ENCODE measurements at places on chromosomes 4 and X. TPM values are rescaled to one million over a fixed set of nuclear protein-coding genes. Genes with fewer than 3 reads are reported as not detected.

Gene TMEM47
- total RNA-seq: 7.5 TPM

Gene CACNA1F
- 0.47 TPM for total RNA-seq

Gene PRR32
- not detected for total RNA-seq

Gene TACR3
- total RNA-seq: 0.46 TPM

Gene TEX11
- 0.75 TPM for total RNA-seq

Gene SLC9A6
- 12.5 TPM for total RNA-seq

Gene IL2
- total RNA-seq: not detected

Gene OTUD5
- 50.3 TPM for total RNA-seq

Gene CYBB
- not detected for total RNA-seq

Gene CSN1S1
- total RNA-seq: not detected

Gene PHOX2B
- total RNA-seq: not detected

Gene TMEM150C
- 32.8 TPM for total RNA-seq

Gene TRPC5OS
- not detected for total RNA-seq

Gene ZC4H2
- total RNA-seq: 31.9 TPM

Gene VMA21
- total RNA-seq: 44.5 TPM

Gene NKRF
- total RNA-seq: 17.0 TPM

Gene HHIP
- total RNA-seq: 1.8 TPM

Gene CTAG1A
- not detected for total RNA-seq

Gene IL2RG
- total RNA-seq: not detected

Gene PLP2
- total RNA-seq: 1.9 TPM

Gene H2BW2
- total RNA-seq: not detected

Gene DCAF12L1
- total RNA-seq: 1.0 TPM

Gene KLF8
- total RNA-seq: 164 TPM

Gene ZMAT1
- total RNA-seq: 6.6 TPM

Gene LCORL
- total RNA-seq: 34.5 TPM

Gene IRAK1
- 75.6 TPM for total RNA-seq

Gene CXCL1
- not detected for total RNA-seq

Gene TRAM1L1
- 3.4 TPM for total RNA-seq

Gene CT45A8
- total RNA-seq: not detected
